HepG2 (cell line): ENCODE measurements at places on chromosomes 11 and 22. TPM values are rescaled to one million over a fixed set of nuclear protein-coding genes. Genes with fewer than 3 reads are reported as not detected.

Gene MMP13
- not detected in 2 replicates for total RNA-seq

Gene CNGA4
- not detected in 2 replicates for total RNA-seq

Gene RGL4
- total RNA-seq, result not detected in 2 replicates

Gene TSPAN32
- 0.09 TPM in 1 of 2 replicates, not detected in the other for total RNA-seq

Gene MPZL3
- total RNA-seq, result 6.6 and 9.3 TPM in 2 replicates

Gene SF3B2
- total RNA-seq, result 153 and 162 TPM in 2 replicates

Gene PLEKHB1
- total RNA-seq, result 68.0 and 71.7 TPM in 2 replicates

Gene ART5
- total RNA-seq, result 0.52 and 0.93 TPM in 2 replicates

Gene MMP1
- 0.09 TPM in 1 of 2 replicates, not detected in the other for total RNA-seq

Gene OR5L2
- total RNA-seq, result not detected in 2 replicates

Gene SPI1
- not detected in 2 replicates for total RNA-seq

DNA sequence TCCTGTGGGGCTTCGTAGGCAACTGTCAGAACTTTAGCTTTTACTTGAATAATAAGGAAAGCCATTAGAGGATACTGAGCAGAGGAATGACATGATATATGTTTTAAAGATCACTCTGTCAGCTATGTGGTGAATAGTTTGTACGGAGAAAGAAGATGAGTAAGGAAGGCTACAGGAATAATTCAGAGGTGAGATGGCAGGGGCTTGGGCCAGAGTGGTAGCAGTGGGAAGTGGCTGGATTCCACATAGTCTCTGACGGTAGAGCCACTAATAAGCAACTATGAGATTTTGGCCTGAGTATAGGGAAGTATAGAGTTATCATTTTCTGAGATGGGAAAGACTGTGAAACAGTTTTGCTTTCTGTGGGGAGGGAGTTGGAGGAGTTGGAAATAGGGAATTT, 93.9 kb upstream of the MTMR2 start:
- no peak for DNase-seq

DNA sequence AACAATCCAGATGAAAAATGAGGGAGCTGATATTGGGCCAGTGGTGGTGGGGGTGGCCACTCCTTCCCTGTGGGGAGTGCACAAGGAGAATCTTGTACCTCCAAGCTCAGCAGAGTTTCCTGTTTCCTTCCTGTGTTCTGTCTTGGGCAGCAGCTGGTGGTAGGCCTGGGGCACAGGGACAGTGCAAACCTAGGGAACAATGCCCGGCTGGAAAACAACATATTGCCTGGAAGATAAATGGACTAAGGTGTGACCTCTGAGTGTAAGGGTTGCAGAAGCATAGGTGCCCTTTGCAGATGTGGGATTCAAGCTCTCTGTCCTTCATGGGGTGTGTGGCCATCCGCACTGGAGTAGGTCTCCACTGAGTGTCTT, 5.8 kb upstream of the JAM3 start:
- no peak for DNase-seq

DNA sequence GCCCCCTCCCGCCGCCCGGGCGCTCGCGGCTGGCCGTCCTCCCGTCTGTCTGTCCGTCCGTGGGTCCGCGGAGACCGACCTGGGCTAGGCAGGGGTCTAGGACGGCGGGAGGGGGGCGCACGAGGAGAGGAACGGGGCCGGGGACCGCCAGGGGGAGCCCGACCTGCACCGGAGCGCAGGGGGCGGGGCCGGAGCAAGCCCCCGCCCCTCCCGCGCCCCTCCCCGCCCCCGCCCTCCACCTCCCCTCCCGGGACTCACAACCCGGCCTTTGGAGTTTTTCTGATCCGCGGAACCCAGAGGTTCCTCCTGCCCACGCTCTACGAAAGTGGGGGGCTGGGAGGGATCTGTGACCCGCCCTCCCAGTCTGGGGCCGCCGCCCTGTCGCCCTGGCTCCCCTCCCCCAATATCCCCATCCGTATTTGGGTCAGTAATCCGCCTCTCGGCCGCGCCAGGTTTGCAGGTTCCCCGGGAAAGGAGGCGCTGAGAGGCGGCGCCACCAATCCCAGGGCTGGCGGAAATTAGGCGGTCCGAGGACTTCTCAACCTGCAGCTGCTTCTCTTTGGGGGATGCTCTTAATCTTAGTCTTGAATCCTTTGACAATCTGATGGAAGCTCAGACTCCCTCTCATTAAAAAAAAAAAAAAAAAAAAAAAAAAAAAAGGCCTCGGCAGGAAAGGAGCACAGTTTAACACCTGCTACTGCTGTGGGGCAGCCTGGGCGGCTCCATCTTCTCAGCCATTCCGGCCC, 925 bp upstream of the KCNJ11 start:
- DNase-seq, result peak; percentile 66

- DNase-seq, result no peak
These were observed 2.6 kb upstream of the UCP3 start for GRCh38 chr11:74011360-74012073.

GRCh38 chr22:35777335-35777975, 59.8 kb downstream of the APOL5 start:
- no peak for DNase-seq

DNA sequence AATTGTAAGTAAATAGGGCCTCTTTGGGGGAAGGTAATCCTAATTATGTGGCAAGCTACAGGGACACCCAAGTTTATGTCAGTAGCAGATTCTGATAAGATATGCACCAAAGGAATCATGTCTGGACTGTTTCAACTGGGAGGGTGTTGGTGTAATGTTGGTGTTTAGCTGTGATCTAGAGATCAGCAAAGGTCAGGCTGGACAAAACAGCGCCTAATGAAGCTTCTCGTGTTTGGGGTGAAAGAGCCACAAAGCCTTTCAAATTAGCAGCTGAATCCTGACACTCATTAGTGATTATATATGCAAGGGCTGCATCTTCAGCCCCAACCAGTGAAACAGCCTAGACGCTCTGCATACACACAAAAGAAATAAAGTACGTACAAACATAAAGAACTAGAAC, 106.3 kb downstream of the MPPED2 start:
- DNase-seq, result no peak

- no peak for DNase-seq
These were observed 17.8 kb downstream of the C11orf71 start for GRCh38 chr11:114382509-114382908.

DNA sequence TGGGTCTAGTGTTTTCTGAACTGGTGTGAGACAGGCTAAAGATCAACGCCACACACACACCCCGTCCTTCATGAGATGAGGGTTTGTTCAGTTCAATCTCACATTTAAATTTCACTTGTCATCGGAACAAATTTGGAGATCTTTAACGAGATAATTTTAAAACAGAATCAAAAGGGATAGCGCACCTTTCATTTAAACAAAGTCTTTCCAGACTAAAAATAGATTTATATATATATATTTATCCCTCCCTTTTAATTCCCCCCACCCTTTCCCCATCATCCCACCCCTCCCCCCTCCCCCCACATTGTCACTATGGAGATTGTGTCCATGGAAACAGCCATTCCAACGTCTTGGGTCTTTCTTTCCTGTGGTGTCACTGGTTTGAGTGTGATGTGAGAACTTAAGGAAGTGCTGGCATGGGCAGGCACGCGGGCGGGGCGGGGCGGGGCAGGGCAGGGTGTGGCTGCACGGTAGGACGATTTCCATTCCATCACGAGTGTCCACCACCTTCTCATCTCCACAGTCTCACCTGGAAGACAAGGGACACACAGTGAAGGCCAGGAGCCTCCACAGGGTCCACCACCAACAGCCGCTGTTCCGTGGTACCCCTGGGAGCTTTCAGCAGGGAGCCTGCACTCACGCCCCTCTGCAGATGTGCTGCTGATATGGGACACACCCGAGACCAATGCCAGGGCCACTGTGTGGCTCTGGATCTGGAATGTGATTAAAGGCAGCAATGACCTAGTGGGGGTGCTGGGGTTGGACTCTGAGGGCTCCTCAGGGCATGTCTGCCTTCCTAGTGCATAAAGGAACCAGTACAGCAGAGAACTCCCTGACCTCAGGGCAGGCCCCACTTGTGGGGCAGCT, 30.5 kb upstream of the CYP2D6 start:
- no peak for DNase-seq

GRCh38 chr11:62497132-62497801, 49.3 kb downstream of the AHNAK start:
- peak; percentile 86 for DNase-seq

DNA sequence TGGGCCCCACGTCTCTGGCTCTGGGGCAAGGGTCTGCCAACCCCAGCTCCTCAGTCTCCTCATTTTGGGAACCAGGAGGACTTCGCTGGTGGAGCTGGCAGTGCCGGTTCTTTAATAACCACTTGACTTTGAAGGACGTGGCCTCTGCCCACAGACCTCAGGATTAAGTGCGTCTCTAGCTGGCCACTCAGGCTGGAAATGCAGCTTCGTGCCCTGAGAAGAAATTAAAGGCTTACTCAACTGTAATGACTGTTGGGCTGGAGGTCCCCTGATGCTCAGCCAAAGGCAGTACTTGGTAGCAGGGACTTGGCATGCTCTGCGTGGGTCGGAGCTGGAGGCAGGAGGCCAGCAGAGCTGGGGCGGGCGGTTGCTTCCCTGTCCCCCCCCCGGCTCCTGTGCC, 16.7 kb upstream of the PARVG start:
- DNase-seq, result no peak

DNA sequence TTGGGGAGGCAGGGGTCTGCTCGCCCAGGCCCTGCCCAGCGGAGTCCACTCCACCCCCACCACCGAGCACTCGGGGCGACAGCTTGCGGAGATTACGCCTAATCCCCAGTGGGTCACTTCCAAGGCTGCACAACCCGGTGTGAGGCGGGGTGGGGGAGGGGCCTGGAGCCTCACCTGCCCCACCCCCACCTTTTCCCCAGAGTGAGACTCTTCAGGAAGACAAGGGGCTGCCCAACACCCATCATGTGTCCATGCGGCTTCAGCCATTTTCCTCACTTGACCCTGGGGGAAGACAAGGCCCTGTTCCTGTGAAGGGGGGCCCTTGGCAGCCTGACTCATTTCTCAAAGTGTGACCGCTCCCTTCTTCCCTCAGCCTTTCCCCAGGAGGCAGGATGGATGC, 12.5 kb downstream of the SYNGR1 start:
- no peak for DNase-seq

- DNase-seq, result no peak
These were observed 7.7 kb downstream of the CREB3L1 start for GRCh38 chr11:46285173-46285572.

GRCh38 chr11:3086114-3086513, 28.9 kb upstream of the CARS1 start:
- DNase-seq, result no peak

DNA sequence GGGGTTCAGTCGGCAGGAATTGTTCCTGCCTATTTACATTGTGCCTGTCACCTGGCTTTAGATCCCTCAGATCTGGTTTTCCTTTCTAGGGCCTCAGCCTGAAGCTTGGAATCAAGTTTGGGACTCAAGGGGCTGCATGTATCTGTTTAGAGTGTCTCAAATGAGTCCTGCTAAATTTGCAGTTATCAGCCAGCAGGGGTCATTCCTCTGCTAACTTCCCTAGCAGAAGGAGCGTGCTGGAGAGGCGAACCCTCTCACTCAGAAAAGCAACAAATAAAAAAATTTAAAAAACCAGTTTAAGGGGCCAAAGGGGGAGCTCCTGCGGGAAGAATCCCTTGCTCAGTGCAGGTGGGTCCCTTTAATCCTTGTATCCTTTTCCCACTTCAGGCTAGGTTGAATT, 1220.2 kb downstream of the JRKL start:
- DNase-seq, result no peak

GRCh38 chr22:27918341-27919221, 475 bp downstream of the PITPNB start:
- DNase-seq, result peak; percentile 13

DNA sequence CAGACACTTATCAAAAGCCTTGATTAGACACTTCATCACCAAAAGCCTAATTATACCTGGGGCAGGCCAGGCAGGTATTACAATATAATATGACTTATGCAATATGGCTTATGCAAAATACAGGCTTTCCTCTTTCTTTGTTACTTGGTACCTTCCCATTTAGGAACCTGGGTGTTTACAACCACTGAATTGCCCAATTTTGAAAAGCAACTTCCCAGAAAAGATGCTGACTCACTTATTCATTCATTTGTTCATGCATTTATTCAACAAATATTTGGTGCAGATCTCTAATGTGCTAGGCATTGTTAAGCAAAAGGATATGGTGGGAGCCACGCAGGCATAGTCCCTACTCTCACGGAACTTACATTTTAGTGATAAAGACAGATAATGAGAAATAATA, 13.6 kb upstream of the JAML start:
- no peak for DNase-seq

DNA sequence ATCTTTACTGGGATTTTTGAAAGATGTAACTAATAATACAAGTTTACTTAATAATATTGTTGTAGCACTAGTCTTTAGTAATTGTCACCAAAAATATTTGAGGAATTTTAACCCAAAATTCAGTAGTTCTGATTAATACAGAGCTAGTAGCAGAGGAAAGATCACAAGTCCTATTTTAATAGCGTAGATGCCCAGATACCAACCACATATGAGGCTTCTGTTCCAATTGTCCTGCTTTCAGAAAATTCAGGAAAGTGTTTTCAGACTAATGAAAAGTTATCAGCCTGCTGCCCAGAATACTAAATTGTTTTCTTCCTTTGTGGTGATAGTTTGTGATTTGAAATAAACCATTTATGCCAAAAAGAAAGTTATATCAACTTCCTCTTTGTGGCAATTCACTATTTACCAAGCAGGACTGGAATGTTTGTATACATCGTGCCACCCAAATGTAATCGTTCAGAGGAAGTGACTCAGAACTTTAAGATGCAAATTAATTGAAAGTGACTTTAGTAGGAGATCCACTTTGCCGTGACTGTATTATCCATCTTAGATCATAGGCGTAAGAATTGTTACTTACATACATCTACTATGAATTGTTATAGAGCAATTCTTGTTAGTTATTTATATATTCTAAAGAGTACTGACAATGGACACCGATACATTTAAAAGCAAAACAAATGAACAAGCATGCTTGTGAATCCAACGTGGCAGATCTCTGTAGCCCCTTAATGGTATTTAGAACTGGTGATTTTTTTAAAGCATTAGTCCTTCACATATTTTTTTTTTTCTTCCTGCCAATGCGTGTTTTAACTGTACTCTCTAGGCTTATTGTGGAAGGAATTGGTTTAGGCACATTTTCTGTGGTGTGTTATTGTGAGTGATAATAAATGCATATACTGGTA, 231.0 kb downstream of the DDX10 start:
- peak; percentile 16 for DNase-seq

DNA sequence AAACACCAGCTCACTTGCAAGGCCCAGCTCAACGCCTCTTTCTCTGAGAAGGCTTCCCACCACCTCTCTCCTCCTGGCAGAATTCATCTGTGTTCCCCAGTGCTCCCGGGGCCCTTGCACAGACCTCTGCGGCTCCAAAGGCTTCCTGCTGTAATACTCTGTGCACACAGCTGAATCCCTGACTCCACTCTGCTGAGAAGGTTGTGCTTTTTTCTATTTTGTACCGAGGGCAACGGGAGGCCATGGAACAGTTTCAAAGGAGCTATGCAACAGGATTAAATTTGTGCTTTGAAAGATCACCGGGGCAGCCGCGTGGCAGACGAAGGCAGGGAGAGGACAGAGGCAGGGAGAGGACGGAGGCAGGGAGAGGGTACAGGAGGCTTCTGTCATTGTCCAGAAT, 49.2 kb upstream of the SYT7 start:
- no peak for DNase-seq
